Endothelial cell (in vitro differentiated cells): ENCODE measurements at places on chromosomes 12 and 14.

DNA sequence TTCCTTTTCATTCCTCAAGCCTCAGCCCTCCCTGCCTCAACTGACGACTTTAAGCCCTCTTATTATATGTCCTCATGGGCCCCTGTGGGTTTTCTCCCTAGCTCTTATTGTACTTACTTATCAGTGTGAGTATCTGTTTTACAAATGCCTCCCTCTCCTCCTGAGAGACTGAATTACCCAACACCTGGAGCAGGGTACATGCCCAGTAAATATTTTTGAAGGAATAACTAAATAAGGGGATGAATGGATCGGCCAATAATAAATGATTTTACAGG lies 95.8 kb upstream of the SLC35F4 start:
- no peak overlapping the region for H3K27ac ChIP-seq
- H3K27me3 ChIP-seq = peaks cover 4% of the 10 kb centered on the region

GRCh38 chr12:124517260-124518050 lies 50.0 kb downstream of the NCOR2 start:
- H3K36me3 ChIP-seq = no peaks in the 10 kb centered on the region
- no peak overlapping the region for H3K4me3 ChIP-seq
- peaks cover 54% of the 10 kb centered on the region for H3K4me1 ChIP-seq
- H3K27ac ChIP-seq = no peak overlapping the region
- peaks cover 10% of the 10 kb centered on the region for H3K27me3 ChIP-seq

GRCh38 chr12:3055704-3056467 lies 21.3 kb upstream of the TSPAN9 start:
- peaks cover 3% of the 10 kb centered on the region for H3K27me3 ChIP-seq
- no peak overlapping the region for H3K4me3 ChIP-seq
- peaks cover 17% of the 10 kb centered on the region for H3K36me3 ChIP-seq
- DNase-seq = no peak

GRCh38 chr12:111318450-111318849 lies 50.4 kb downstream of the PHETA1 start:
- H3K27me3 ChIP-seq = peaks cover 2% of the 10 kb centered on the region
- DNase-seq = no peak
- no peaks in the 10 kb centered on the region for H3K36me3 ChIP-seq
- H3K4me3 ChIP-seq = no peak overlapping the region
- no peaks in the 10 kb centered on the region for H3K4me1 ChIP-seq

DNA sequence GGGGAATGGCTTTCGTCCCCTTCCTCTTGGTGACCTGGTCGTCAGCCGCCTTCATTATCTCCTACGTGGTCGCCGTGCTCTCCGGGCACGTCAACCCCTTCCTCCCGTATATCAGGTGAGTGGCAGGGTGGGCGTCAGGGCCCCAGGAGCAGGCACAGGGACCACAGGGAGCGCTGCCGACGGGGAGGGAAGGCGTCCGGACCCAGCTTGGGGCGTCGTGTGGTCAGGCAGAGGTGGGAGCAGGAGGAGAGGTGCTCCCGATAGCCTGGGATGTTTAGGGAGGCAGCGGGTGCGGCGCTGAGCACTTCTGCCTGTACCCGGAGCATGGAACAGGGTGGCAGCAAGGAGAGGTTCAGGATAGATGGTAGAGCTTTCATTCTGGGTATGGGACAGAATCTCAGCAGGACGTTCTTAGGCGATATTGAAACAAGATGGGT lies 444 bp downstream of the DRAM1 start:
- H3K4me1 ChIP-seq = peaks cover 25% of the 10 kb centered on the region
- H3K36me3 ChIP-seq = peaks cover 5% of the 10 kb centered on the region
- DNase-seq = no peak
- peaks cover 13% of the 10 kb centered on the region for H3K27me3 ChIP-seq

DNA sequence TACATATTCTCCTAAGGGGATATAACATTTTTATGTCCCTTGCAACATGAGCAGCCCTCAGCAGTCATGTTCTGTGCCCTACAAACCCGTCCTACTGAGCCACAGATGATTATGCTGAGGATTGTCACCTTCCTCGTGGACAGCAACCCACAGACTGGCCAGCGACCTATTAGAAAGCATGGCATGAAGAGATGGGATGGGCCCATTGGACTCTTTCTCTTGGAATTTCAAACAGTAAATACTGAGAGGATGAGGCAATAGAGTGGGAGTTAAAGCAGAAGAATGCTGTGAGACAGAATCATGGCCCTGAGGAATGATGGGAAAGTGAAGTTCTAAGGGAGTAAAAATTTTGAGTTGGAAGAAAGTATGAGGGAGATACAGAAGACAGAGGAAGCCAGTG lies 149.9 kb upstream of the BTG1 start:
- no peak overlapping the region for H3K27ac ChIP-seq
- H3K4me3 ChIP-seq = no peak overlapping the region
- DNase-seq = no peak

DNA sequence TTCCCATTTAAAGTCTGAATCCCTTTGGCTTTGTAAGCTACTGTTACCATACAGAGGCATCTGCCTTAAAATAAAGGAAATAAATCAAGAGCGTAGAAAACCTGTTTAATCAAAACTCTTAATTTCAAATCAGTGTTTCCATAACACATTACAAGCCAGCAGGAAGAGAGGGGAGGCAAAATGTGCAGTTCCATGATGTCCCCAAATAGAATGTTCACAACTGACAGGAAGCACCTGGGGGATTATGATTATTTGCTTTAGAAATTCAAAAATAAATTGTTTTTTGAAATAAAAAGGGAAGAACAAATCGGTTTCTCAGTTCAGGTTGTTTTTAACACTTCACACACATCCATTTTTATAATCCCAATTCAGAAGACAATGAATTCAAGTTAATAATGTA lies 21.4 kb downstream of the SOCS2 start:
- no peaks in the 10 kb centered on the region for H3K36me3 ChIP-seq
- no peak for DNase-seq
- H3K27me3 ChIP-seq = no peaks in the 10 kb centered on the region
- H3K4me1 ChIP-seq = peaks cover 12% of the 10 kb centered on the region
- H3K27ac ChIP-seq = no peak overlapping the region

GRCh38 chr12:28035500-28035899 lies 63.0 kb upstream of the PTHLH start:
- H3K27ac ChIP-seq = peak overlapping the region; percentile 81
- H3K27me3 ChIP-seq = no peaks in the 10 kb centered on the region
- H3K36me3 ChIP-seq = no peaks in the 10 kb centered on the region
- no peak for DNase-seq

- no peak for DNase-seq
- H3K36me3 ChIP-seq = no peaks in the 10 kb centered on the region
- no peaks in the 10 kb centered on the region for H3K27me3 ChIP-seq
- no peaks in the 10 kb centered on the region for H3K4me1 ChIP-seq
- H3K4me3 ChIP-seq = no peak overlapping the region
These were observed 115.4 kb downstream of the PDE3A start for GRCh38 chr12:20483776-20484175.

GRCh38 chr14:55333711-55334485 lies 62.7 kb downstream of the FBXO34 start:
- H3K27me3 ChIP-seq = no peaks in the 10 kb centered on the region
- no peaks in the 10 kb centered on the region for H3K4me1 ChIP-seq
- DNase-seq = no peak
- H3K27ac ChIP-seq = no peak overlapping the region
